ENCODE measurements at places on chromosomes 13 and 19.

DNA sequence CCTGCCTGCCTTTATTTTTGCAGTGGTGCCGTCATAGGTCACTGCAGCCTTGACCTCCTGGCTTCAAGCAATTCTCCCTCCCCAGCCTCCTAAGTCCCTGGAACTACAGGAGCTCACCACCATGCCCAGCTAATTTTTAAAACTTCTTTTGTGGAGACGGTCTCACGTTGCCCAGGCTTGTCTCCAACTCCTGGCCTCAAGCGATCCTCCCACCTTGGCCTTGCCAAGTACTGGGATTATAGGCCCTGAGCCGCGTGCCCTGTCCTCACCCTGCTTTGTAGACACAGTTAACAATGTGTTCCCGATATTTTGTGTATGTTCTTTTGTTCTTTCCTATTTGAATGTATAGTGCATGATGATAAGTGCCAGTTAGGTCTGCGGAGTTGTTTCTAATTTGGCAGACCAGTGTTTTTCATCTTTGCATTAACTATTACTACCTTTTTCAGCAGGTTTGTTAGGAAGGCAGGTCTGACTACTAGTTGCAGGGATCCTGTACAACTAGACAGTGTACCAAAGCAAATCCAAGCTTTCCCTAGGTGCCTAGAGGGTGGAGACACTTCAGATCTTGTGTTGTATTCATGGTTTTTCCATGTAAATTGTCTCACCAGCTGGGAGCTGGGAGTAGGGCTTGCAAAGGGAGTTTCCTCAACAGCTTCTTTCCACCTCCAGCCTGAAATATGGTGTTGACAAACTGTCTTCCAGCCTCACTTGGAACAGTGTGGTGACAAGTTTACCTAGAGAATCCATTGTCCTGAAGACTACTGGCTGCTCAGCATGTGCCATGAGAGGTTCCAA lies 9.5 kb upstream of the WTIP start:
- DNase-seq = no peak

- DNase-seq = no peak
These were observed 15.0 kb downstream of the MBD3L2B start for GRCh38 chr19:7006135-7006704.

- DNase-seq = no peak
These were observed 14.8 kb downstream of the ARL11 start for GRCh38 chr13:49643035-49643646.

- DNase-seq = no peak
These were observed 46.8 kb downstream of the FAM124A start for GRCh38 chr13:51269039-51269438.

GRCh38 chr19:2538096-2538757 lies 62.3 kb downstream of the GADD45B start:
- DNase-seq = no peak

DNA sequence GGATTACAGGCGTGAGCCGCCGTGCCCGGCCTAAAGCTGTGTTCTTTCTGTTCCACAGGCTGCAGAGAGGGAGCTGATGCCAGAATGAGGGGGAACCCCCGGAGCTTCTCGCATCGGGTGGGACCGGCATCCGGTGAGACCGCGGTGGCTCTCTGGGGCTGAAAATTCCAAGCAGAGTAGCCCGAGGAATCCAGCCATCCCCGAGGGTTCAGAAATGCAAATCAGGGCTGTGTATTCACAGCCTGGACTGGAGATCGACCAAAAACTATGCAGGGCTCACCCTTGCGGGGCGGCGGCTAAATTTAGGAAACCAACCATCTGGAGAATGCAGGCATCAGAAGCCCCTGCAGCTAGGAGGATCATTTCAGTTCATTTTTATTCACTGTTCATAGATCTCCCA lies 99.2 kb downstream of the GNG7 start:
- no peak for DNase-seq

GRCh38 chr19:35554076-35554475 lies 8.7 kb downstream of the TMEM147 start:
- DNase-seq = no peak

DNA sequence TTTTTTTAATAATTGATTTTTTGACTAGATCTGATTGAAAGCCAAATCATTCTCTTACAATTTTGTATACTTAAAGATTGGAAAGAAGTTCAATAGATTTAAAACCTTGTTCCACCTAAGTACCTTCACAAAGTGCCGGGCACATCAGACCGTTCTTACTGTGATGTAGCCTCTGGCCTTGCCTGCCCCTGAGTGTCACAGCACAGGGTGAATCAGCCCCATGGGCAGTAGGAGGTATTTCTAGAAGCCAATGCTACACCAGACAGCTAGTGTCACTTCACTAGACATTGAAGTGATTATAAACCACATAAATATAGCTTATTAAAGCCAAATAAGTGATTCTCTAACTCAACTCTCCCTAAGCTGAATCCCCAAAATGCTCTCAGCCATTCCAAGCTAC lies 131.3 kb downstream of the LACC1 start:
- no peak for DNase-seq

DNA sequence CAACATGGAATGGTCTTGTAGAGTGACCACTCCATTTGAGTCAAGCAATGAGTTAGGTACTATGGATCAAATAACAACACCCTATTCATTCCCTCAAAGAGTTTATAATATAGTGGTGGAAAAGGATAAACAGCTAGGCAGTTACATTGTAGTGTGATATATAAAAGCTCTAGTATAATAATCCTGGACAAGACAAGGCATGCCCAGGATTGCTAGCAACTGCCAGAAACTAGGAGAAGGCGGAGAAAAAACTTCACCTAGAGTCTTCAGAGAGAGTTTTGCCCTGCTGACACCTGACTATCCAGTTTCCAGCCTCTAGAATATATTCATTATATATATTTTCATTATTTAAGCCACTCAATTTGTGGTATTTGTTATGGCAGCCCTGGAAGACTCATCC lies 530.6 kb downstream of the KLF12 start:
- DNase-seq = no peak

GRCh38 chr13:25181597-25181996 lies 9.5 kb upstream of the AMER2 start:
- DNase-seq = no peak

All from right kidney (tissue), 9 donors.